Sciatic nerve (tissue), 2 donors: ENCODE measurements at places on chromosomes 5 and 9. TPM values are rescaled to one million over a fixed set of nuclear protein-coding genes. Genes with fewer than 3 reads are reported as not detected.

Gene SIMC1
- total RNA-seq: 15.6 TPM

Gene SPINK6
- not detected for total RNA-seq

Gene LCN15
- total RNA-seq: not detected

Gene GNA14
- total RNA-seq: 8.0 TPM

Gene DRD1
- 0.89 TPM for total RNA-seq

Gene CDH12
- total RNA-seq: not detected

Gene AJM1
- total RNA-seq: 3.1 TPM

Gene TAS2R1
- not detected for total RNA-seq

Gene PRELID2
- 22.4 TPM for total RNA-seq

Gene EGFL7
- 242 TPM for total RNA-seq

Gene CORO2A
- total RNA-seq: 3.7 TPM

Gene SLC46A2
- total RNA-seq: 0.27 TPM

Gene FAM81B
- total RNA-seq: not detected

Gene GCNT4
- 1.4 TPM for total RNA-seq

Gene RFK
- total RNA-seq: 16.3 TPM

Gene SH3RF2
- 3.0 TPM for total RNA-seq

Gene IGFBPL1
- total RNA-seq: not detected

Gene ADAMTS13
- 4.6 TPM for total RNA-seq

Gene KCNV2
- total RNA-seq: not detected

Gene CD274
- 4.7 TPM for total RNA-seq
